ENCODE measurements at places on chromosomes 1 and 21.

GRCh38 chr1:211527006-211527405, 35.0 kb upstream of the RD3 start:
- DNase-seq, result no peak

DNA sequence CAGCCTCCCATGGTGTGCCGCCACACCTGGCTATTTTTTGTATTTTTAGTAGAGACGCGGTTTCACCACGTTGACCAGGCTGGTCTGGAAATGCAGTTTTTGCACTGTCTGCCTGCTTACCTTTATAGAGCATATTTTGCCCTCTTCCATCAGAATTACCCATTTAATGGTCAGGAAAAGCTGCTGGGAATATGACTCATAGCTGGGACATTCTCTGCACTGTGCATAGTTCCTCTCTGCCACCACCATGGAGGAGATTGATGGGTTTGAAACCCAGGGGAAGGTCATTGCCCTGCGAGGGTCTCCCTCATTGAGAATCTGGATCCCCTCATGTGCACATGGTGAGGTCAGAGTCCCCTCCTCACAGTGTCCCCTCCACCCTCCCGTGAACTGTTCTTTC, 32.1 kb downstream of the MX1 start:
- DNase-seq, result no peak

- no peak for DNase-seq
Observed at GRCh38 chr1:100658716-100659026, 60.9 kb upstream of the VCAM1 start.

DNA sequence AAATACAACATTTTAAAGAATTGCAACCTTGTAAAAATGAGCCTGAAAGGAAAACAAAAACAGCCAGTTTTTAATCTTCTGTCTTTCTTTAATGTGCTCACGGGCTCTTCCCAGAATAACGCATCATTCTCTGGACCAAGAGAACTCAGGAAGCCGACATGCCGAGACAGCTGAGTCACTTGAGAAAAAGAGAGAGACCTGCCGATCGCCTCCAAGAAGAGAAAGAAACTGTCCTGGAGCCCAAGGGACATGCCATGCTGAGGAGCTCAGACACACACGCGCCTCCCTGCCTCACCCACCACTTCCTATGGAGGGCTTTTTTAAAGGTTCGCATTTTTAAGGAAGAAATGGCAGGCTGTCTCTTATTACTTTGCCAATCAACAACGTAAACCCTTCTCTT, 176.4 kb downstream of the ZNF281 start:
- DNase-seq, result no peak

DNA sequence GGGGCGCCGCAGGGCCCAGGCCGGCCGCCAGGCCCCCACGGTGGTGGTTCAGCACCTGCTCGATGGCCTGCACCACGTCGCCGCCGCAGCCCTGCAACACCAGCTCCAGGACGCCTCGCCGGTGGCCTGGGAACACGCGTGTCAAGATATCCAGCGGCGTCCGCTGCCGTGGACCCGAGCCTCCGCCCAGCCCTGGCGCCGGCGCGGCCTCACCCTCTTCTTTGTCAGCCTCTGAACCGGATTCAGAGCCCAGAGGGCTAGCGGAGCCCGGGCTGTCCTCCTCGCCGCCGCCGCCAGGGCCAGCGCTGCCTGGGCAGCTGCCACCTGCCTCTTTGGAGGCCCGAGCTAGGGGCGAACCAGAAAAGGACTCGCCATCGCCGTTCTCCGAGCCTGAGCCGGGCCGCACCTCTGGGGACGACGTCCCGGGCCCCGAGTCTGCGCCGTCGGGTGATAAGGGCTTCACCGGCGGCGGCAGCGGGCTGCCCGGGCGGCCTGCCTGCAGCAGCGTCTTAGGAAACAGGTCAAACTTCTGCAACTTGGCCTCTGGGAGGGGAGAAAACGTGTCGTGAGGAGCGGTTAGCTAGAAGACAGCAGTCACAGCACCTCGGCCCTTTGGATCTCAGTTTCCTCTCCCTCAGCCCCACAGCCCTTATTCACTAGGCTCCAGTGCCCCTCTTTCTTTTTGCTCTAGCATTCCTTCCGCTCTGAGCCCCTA, 3.9 kb downstream of the DMRTA2 start:
- no peak for DNase-seq

GRCh38 chr1:119929643-119930315, 33.5 kb upstream of the ADAM30 start:
- DNase-seq, result peak; percentile 11

DNA sequence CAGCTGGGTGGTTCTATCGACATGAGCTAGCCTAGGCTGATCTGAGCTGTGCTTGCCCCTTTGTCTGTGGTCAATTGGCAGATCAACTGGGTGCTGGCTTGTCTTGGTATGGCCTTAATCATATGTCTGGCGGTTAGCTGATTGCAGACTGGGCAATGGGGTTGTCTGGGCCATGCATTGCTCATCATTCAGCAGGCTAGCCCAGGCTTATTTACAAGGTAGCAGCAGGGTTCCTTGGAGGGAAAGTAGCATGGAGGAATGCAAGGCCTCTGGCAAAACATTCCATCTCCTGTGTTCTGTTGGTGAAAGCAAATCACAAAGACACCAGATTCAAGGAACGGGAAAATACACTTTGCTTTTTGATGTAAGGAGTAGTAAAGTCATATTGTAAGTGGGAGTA, 84.0 kb upstream of the IVNS1ABP start:
- no peak for DNase-seq

DNA sequence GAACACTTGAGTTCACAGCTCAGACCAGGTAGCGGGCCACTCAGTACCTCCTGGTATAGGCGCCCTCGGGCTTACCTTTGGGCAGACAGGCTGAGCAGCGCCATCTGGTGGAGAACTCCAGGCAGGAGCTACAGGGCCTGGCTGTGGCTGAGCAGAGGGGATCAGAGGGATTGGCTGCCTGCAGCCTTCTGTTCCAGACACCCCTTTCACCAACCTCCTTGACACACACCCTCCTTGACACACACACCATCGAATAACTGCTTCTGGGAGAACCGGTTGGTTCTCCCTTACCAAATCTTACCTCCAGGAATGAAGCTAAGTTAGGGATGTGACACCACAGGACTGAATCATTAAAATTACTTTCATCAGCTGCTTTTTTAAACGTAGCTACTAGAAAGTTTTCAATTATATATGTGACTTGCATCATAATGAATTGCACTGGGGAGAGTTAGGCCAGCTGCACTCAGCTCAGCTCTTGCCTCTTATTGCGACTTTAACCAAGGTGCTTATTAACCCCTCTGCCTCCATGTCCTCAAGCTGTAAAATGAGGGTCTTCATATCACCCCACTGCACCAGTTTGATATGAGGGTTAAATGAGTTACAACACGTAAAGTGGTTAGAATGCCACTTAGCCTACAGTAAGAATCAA, 6.6 kb downstream of the LIN28A start:
- DNase-seq, result peak; percentile 44

GRCh38 chr1:224196813-224197600, 14.0 kb downstream of the DEGS1 start:
- DNase-seq, result no peak

DNA sequence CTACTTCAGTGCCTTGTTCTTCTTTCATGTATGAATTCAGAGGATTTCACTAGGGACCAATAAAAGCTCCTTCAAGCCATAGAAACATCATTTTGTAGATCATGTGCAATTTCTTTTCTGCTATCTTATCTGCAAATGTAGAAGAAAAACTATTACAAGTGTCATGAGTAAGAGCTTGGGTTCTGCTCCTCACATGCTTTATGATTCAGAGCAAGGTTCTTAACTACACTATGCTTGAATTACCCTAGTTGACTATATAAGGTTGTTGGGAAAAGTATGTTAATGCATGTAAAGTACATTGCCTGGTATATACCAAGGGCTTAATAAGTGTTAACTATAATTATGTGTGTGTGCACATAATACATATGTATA, 91.4 kb upstream of the S1PR1 start:
- no peak for DNase-seq

GRCh38 chr1:91816031-91816430, 69.9 kb downstream of the TGFBR3 start:
- DNase-seq, result no peak

GRCh38 chr1:25150985-25151495, 81.3 kb downstream of the SYF2 start:
- no peak for DNase-seq

GRCh38 chr21:15749861-15750159, 20.0 kb downstream of the USP25 start:
- DNase-seq, result no peak

DNA sequence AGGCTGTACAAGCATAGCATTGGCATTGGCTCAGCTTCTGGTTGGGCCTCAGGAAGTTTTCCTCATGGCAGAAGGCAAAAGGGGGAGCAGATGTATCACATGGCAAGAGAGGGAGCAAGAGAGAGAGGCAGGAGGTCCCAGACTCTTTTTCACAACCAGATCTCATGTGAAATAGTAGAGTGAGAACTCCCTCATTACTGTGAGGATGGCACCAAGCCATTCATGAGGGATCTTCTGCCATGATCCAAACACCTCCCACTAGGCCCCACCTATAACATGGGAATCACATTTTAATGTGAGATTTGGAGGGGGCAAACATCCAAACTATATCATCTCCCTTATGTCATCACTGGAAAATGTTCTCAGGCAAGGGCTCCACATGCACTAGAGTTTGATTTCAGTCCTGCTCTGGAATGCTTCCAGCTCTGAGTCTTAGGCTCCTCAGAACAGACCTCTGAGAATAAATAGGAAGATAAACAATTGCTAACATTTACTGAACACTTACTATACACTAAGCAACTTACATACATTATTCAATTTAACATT, 39.4 kb upstream of the VTCN1 start:
- no peak for DNase-seq

- no peak for DNase-seq
Observed at GRCh38 chr1:108077991-108078390, 113.0 kb upstream of the VAV3 start.

GRCh38 chr21:46222436-46223116, 6.0 kb downstream of the LSS start:
- DNase-seq, result no peak

GRCh38 chr1:165862448-165862847, 35.0 kb downstream of the UCK2 start:
- DNase-seq, result no peak

GRCh38 chr1:244436336-244437085, 15.2 kb downstream of the ADSS2 start:
- DNase-seq, result no peak

GRCh38 chr1:7302126-7302525, 469.0 kb upstream of the VAMP3 start:
- DNase-seq, result no peak

GRCh38 chr21:34754690-34755647, 86.2 kb downstream of the CLIC6 start:
- no peak for DNase-seq

DNA sequence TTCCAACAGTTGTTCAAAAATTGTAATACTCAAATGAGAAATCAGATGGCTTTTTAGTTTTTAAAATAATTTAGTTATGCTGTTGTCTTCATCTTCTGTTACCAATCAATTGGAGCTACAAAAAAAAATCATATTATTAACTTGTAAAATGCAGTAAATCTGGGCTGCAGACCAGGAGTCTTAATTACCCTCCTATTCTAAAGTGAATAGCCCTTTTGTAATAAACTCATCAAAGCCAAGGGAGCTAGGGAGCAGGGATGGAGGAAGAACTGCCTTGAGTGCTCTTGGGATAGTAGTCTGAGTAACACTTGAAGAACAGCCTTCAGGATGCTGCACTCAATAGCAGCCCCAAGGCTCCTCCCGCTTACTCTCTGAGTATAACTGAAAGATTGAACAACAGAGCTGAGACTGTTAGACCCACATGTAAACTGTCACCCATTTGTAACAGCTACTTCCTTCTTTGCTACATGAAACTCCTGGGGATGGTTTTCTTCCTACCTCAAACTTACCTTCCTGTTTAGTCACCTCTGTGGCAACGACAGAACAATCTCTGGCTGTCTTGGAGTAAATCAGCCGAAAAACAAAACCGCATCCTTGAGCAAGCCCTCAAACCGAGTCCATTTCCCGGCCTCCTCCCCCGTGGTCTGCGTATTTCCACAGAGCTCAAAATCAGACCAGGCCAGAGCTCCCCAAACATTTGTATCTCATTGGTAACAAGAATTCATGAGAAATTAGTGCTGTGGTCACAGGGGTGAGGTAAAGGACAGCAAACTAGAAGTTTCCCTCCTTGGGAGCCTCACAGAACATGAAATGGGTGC, 55.9 kb downstream of the CD58 start:
- no peak for DNase-seq

DNA sequence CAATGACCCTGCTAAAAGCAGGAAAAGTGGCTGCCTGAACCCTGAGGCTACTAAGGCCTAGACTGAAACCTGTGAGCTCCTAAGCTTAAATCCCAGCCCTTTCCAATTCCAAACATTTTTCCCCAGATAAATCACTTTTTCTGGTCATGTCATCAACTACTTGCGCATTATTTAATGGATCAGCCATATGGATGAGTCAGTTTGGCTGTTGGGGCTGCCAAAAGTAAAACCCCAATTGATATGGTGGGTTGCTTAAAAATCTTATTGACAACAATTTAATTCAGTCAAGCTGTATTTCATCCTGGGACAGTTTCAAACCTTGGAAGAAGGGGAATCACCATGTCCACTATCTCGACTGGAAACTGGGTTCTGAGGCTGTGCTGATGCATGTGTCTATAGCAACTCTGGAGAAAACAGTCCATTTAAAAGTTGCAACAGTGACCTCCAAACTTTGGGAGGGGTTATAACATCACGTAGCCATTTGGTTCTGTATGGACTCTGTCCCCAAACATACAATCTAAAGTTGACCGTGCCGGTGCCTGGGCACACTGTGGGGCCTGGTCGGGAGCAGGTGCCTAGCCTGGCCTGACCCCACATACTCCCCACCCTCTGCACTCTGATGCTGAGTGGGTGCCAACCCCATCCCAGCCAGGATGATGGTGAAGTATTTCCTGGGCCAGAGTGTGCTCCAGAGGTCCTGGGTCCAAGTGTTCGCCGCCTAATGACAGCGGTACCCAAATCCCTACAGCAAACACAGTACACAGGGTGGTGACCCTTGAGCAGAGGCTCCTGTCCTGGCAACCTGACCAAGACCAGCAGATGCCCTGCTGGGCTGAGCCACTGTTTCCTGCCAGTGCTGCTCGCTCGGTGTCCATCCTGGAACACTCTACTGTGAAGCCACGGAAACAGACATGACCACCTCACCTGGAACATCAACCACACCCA, 46.5 kb upstream of the LRRC52 start:
- no peak for DNase-seq

GRCh38 chr1:66251546-66251945, 282.4 kb upstream of the SGIP1 start:
- no peak for DNase-seq

- no peak for DNase-seq
Observed at GRCh38 chr1:172507741-172508140, 25.2 kb upstream of the SUCO start.
